ENCODE measurements at places on chromosomes 4 and X.

DNA sequence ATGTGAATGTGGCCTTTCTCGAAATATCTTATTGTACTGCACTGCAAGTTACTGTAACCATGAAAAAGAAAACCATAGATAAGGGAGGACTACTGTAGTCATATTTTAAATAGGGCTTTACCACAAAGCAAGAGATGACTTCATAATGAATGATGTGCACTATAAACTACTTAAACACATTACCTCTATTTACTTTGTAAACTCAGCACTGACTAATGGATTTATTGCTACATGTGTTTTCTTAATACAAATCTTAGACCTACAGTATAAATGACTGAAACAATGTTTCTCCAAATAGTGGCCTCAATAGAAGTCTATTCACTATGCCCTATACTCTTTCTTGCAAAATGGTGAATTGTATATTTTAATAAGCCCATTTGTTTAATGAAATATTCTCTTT is 61.1 kb downstream of the HDX start:
- H3K4me3 ChIP-seq, result no peak overlapping the region
- no peaks in the 10 kb centered on the region for H3K36me3 ChIP-seq
- H3K27ac ChIP-seq, result peak overlapping the region; percentile 72
- DNase-seq, result peak; percentile 78
- H3K4me1 ChIP-seq, result peaks cover 27% of the 10 kb centered on the region

DNA sequence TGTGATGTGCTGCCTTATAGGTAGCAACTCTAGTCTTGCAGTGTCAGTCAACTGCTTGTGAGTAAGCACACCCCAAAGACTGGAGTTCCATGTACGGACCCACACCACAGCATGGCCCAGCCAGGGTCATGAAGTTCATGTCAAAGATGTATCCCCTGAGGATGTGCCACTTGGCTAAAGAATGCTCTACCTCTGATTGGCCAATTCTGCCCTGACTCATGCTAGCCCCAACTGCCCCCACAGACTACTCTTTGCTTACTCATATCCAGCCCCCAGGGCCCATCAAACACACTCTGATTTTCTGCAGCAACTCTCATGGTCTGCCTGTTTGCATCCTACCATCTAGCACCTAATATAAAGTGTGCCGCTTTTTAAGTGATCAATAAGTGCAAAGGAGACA is 62.5 kb downstream of the CHRDL1 start:
- H3K4me1 ChIP-seq, result no peaks in the 10 kb centered on the region
- H3K36me3 ChIP-seq, result no peaks in the 10 kb centered on the region
- H3K27me3 ChIP-seq, result no peaks in the 10 kb centered on the region
- H3K4me3 ChIP-seq, result no peak overlapping the region
- H3K27ac ChIP-seq, result no peak overlapping the region
- DNase-seq, result no peak

DNA sequence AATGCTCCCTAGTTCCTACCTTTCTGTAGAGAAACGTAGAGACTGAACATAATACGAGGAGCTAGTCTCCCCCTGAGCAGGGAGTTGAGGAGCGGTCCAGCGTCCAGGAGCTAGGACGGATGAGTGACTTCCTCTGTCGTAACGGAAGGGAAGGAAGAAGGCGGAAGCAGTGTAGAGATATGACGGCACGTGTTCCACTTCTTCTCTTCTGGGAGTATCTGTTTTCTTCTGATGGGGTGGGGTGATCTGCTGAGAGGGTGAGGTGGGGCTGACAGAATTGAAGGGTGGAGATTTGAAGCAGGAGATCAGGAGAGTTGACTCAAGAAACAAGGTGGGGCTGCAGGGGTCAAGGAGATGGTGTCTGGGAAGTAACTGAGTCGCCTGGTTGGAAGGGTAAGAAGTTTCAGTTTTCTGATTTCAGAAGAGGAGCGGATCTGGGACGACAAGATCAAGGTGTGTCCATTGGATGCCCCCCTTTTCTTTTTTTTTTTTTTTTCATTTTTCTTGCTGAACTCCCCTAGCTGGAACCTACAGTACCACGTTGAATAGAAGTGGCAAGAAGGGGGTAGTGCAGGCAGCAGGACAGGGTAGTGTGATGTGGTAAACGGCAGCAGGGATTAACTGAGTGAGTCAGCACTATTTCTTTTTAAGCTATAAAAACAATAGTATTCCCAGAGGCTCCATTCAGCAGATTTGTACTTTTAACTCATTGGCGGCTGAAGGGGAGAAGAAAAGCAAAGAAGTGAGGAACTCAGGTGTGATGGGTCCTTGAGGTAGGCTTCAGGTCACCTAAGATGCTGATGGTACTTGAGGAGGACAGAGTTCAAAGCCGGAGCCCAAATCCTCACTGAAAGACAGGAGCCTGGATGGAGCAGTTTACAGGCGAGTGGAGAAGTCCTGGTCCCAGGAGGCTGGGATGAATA is 50.8 kb upstream of the SETD7 start:
- H3K4me1 ChIP-seq, result peaks cover 10% of the 10 kb centered on the region
- H3K4me3 ChIP-seq, result no peak overlapping the region
- no peaks in the 10 kb centered on the region for H3K27me3 ChIP-seq
- DNase-seq, result peak; percentile 54
- no peaks in the 10 kb centered on the region for H3K36me3 ChIP-seq

- no peaks in the 10 kb centered on the region for H3K36me3 ChIP-seq
- no peak overlapping the region for H3K27ac ChIP-seq
- no peak for DNase-seq
- H3K4me1 ChIP-seq, result no peaks in the 10 kb centered on the region
Measured at GRCh38 chr4:133151691-133152329, 2.7 kb downstream of the PCDH10 start.

DNA sequence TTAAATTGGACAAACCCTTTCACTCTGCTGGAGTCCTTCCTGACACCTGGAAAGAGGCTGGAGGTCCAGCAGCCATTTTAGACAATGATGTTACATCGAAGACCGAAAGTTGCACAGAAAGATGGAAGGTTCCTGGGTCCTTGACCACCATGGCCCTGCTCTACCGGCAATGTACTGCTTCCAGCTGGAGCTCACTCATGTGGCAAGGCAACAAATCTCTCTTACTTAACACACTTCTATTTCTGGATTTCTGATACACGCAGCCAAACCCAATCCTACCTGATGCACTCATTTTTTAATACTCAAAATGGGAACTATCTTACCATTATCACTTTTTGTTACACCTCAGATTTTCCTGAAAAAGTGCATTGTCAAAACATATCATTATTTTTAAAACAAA is 33.1 kb downstream of the DMD start:
- DNase-seq, result no peak
- H3K36me3 ChIP-seq, result no peaks in the 10 kb centered on the region
- H3K4me3 ChIP-seq, result no peak overlapping the region
- no peak overlapping the region for H3K27ac ChIP-seq
- no peaks in the 10 kb centered on the region for H3K27me3 ChIP-seq

DNA sequence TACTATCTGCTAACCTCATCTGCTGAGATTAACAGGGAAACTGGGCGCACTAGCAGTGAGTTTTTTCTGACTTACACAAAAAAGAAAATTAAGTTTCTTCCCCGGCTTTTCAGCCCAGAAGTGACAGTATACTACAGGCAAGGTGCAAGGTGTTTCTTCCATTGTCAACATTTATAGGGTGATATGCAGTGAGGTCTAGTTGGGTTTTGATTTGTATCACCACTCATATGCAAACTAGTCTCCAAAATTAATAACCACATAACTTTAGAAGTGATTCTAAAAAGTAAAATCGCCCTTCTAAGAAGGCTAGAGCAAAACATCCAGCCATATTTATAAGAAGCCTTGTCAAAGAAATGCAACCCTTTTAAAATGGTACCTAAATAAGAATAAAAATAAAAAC is 640.1 kb downstream of the ARAP2 start:
- no peak overlapping the region for H3K4me3 ChIP-seq
- H3K36me3 ChIP-seq, result no peaks in the 10 kb centered on the region
- H3K4me1 ChIP-seq, result no peaks in the 10 kb centered on the region
- no peak overlapping the region for H3K27ac ChIP-seq
- no peaks in the 10 kb centered on the region for H3K27me3 ChIP-seq
- no peak for DNase-seq

DNA sequence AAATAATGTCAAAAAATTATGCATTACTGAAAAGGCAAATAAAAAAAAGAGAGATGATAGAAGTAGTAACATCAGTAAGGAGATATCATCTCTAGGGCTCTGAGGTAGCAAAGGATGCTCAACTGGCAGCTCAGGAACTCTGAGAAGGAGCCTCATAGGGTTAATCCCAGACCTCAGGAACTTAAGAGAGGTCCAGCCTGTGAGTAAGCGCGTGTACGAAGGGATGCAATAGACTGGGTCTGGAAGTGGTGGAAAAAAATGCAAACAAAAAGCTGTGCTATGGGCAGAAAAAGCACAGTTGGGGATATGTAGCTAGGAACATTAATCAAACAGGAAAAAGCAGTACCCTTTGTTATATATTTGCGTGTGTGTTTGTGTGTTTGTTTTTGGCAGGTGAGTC is 282.0 kb downstream of the GALNTL6 start:
- H3K4me3 ChIP-seq, result no peak overlapping the region
- DNase-seq, result no peak
- no peaks in the 10 kb centered on the region for H3K27me3 ChIP-seq

GRCh38 chr4:171875291-171875690 is 62.1 kb downstream of the GALNTL6 start:
- DNase-seq, result no peak
- no peak overlapping the region for H3K4me3 ChIP-seq
- no peaks in the 10 kb centered on the region for H3K27me3 ChIP-seq
- H3K4me1 ChIP-seq, result no peaks in the 10 kb centered on the region

DNA sequence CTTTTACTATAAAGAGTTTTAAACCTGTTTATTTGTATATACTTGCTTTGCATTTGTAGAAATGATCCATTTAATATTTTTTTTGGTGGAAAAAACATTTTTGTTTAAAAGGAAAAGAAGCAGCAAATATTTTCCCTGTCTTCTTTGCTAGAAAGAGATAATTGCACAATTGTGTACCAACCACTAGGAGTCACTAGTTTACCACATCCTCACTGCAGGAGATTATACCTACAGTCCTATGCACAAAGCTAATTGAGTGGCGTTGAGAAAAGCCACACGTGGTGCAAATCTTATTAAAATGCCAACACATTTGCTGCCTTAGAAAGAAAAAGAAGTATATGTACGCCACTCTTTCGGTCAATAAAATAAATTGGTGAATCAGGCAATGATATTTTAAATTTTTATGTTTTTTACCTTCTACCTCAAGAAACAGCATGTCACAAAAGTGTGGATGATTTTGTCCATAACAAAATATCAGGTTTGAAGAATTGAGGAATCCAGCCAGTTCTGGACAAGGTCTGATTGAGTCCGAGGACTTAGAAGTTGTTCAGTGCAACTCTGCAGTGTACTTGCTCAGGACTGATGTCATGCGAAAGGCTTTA is 102.9 kb downstream of the GRXCR1 start:
- no peaks in the 10 kb centered on the region for H3K4me1 ChIP-seq
- no peaks in the 10 kb centered on the region for H3K36me3 ChIP-seq
- peak; percentile 49 for DNase-seq
- no peaks in the 10 kb centered on the region for H3K27me3 ChIP-seq
- H3K27ac ChIP-seq, result no peak overlapping the region

- H3K4me1 ChIP-seq, result peaks cover 12% of the 10 kb centered on the region
- H3K4me3 ChIP-seq, result no peak overlapping the region
- no peak for DNase-seq
- no peaks in the 10 kb centered on the region for H3K36me3 ChIP-seq
- H3K27ac ChIP-seq, result no peak overlapping the region
- H3K27me3 ChIP-seq, result no peaks in the 10 kb centered on the region
Measured at GRCh38 chrX:68464796-68465195, 31.5 kb upstream of the OPHN1 start.

DNA sequence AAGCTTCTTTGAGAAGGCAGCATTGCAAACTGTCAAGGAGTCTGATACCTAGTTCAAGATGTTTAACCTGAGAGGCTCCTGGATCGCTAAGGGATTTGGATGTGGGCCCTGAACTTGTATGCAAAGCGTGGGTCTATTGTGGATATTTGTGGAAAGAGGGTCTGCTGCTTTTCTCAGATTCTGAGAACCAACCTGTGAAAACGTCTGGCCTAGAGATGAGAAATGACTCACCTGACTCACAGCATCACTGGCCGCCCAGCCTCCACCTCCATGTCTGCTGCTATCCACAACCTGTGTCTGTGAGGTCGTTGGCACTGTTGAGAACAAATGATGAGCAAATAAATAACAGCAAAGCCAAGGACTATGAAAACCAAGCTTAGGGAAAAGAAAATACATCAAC is 33.3 kb upstream of the PROM1 start:
- no peak overlapping the region for H3K27ac ChIP-seq
- H3K27me3 ChIP-seq, result no peaks in the 10 kb centered on the region
- no peaks in the 10 kb centered on the region for H3K4me1 ChIP-seq
- H3K4me3 ChIP-seq, result no peak overlapping the region
- DNase-seq, result no peak

GRCh38 chrX:127519323-127519722 is 532.9 kb downstream of the ACTRT1 start:
- no peaks in the 10 kb centered on the region for H3K27me3 ChIP-seq
- no peak overlapping the region for H3K27ac ChIP-seq
- no peak overlapping the region for H3K4me3 ChIP-seq
- no peaks in the 10 kb centered on the region for H3K36me3 ChIP-seq

- H3K4me3 ChIP-seq, result peak overlapping the region; percentile 98
- peak; percentile 29 for DNase-seq
- H3K4me1 ChIP-seq, result peaks cover 27% of the 10 kb centered on the region
- H3K27me3 ChIP-seq, result no peaks in the 10 kb centered on the region
- peak overlapping the region; percentile 66 for H3K27ac ChIP-seq
Measured at GRCh38 chrX:46759645-46759974, 692 bp upstream of the SLC9A7 start.

- no peaks in the 10 kb centered on the region for H3K27me3 ChIP-seq
- H3K36me3 ChIP-seq, result no peaks in the 10 kb centered on the region
- H3K4me1 ChIP-seq, result no peaks in the 10 kb centered on the region
- DNase-seq, result no peak
- H3K4me3 ChIP-seq, result no peak overlapping the region
- H3K27ac ChIP-seq, result no peak overlapping the region
Measured at GRCh38 chr4:67575232-67576058, 16.9 kb downstream of the STAP1 start.

DNA sequence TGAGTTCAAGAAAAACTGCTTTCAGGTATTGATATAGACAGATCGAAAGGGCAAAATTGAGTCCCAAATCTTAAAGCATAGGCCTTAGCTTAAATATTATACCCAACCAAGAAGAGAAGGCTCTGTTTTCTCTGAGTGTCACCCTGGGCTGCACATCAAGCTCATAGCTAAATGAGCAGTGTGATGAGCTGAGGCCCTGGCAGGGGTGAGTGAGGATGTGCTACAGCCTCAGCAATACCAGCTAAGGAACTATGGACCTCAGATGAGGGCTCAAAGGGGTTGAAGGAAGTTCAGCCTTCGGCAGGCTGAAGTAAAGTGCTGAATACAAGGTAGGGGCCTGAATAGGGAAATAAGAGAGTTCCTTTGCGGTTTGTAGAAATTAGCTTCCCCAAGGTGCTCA is 79.3 kb downstream of the FAM114A1 start:
- H3K27ac ChIP-seq, result no peak overlapping the region
- H3K36me3 ChIP-seq, result no peaks in the 10 kb centered on the region
- H3K4me1 ChIP-seq, result peaks cover 21% of the 10 kb centered on the region
- H3K4me3 ChIP-seq, result no peak overlapping the region
- DNase-seq, result no peak

- DNase-seq, result peak; percentile 2
- no peak overlapping the region for H3K4me3 ChIP-seq
- H3K27ac ChIP-seq, result no peak overlapping the region
Measured at GRCh38 chrX:101749436-101749835, 89.8 kb upstream of the ARMCX2 start.

GRCh38 chr4:106679063-106679462 is 310.5 kb upstream of the GIMD1 start:
- no peak for DNase-seq
- no peaks in the 10 kb centered on the region for H3K4me1 ChIP-seq
- H3K27me3 ChIP-seq, result no peaks in the 10 kb centered on the region
- no peak overlapping the region for H3K27ac ChIP-seq
- H3K36me3 ChIP-seq, result no peaks in the 10 kb centered on the region
